ENCODE measurements at places on chromosomes 6 and 20.

DNA sequence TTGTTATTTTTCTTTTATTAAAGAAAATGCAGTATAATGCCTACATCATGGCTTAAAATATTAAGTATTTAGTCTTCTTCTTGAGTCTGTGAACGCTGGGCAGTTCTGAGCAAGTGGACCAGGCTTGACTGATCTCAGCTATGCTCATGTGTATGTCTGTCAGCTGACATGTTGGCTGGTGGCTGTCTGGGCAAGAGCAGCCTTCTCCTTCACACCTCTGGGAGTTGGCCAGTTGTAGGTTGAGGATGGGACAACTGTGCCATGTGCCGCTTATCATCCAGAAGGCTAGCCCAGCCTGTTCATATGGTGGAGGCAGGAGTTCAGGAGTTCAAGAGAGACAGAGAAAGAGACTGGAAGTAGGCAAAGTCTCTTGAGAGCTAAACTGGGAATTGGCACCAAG is 175.9 kb downstream of the PLCB4 start:
- no peak for DNase-seq

- no peak for DNase-seq
Measured at GRCh38 chr20:49112596-49113274, 66.6 kb downstream of the CSE1L start.

- no peak for DNase-seq
Measured at GRCh38 chr6:89530982-89531381, 98.0 kb downstream of the ANKRD6 start.

- DNase-seq: no peak
Measured at GRCh38 chr6:56837322-56837894, 117.5 kb upstream of the BEND6 start.

DNA sequence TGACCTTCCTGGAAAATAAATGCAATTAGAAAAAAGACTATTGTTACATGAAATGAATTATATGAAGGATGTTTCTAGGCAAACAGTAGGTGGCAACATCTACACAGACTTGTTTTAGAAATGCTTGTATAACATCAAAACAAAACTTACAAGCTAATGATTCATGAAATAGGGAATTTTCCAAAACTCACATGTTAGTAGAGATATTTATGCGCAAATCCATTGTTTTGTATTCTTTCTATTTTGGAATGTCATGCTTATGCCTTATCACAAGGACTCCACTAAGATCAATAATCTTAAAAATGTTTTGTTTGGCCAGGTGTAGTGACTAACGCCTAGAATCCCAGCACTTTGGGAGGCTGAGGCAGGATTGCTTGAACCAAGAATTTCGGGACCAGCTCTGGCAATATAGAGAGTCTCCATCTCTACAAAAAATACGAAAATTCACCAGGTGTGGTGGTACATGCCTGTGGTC is 32.3 kb upstream of the LGSN start:
- DNase-seq: no peak

DNA sequence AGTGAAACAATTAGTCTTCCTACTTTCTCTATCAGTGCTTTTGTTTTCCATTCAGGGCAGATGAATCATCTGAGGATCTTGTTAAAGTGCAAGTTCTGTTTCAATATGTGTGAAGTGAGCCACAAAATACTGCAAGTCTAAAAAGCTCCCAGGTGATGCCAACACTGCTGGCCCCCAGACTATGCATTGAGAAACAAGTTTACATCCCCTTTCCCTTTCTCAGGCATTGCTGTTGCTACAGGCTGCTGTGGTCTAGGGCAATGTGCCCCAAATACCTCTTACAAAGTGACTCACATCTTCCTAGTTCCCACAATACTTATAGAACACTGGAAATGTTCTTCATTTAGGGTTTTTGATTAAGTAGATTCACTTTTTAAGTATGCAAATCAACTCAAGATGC is 31.8 kb downstream of the ABRACL start:
- DNase-seq: no peak

GRCh38 chr6:36422714-36423100 is 19.9 kb downstream of the PXT1 start:
- DNase-seq: no peak

DNA sequence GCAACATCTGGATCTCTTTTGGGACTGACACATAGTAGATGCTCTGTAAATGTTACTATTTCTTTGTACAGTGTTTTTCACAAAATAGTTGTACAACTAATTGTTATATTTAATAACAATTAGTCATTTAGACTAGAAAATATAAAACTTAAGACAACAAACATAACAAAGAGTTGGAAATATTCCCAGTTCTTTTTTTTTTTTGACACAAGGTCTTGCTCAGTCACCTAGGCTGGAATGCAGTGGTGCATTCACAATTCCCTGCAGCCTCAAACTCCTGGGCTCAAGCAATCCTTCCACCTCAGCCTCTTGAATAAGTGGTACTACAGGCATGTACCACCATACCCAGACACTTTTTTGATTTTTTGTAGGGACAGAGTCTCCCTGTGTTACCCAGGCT is 105.8 kb downstream of the UTRN start:
- DNase-seq: no peak

- no peak for DNase-seq
Measured at GRCh38 chr6:22601984-22602383, 32.6 kb downstream of the HDGFL1 start.

GRCh38 chr6:36019167-36019566 is 5.3 kb downstream of the SLC26A8 start:
- DNase-seq: no peak

DNA sequence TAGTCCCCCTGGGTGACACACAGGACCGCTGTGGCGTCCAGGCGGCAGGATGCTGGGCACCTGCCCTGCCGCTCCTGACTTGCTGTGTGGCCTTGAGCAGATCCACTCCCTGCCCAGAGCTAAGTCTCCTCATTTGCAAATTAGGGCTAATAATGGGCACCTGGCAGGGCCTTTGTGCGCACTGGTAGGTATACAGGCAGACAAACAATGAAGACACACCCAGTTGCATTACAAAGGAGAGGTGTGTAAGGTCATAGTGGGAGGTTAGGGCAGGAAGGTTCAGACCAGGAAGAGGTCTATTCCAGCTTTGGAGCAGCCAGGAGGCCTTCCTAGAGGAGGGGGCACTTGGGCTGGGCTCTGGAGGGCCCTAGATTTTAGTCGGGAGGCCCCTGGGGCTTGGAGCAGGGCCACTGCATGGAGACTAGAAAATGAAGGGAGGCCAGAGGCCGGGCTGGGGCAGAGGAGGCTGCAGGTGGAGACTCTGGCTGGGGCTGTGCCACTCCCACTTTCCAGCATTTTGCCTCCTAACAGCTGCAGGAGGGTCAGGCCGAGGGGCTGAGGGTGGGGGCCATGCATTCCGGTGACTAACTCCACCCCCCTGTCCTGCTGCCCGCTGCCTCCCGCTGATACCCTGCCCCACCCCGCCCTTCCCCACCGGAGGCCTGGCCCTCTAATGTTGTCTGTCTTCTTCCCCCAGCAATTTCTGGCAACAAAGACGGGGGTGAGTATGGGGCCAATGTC is 28.5 kb downstream of the MYH7B start:
- no peak for DNase-seq

DNA sequence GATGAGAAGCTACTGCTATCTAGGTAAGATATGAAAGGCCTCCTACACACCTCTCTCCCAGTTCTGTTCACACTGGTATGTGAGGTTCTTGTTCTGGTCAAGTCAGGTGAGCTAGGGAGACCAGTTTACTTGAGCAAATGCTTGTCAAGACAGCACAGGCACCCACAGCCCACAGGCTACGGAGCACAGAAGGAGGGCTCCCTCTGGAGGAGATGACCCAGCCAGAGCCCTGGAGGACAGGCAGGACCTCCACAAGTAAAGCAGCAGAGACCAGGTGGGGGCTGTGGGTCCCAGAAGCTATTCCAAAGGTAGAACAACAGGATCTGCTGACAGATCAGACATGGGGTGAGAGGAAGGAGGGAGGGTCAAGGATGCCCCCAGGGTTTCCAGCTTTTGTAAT is 13.2 kb downstream of the MMP24OS start:
- no peak for DNase-seq

GRCh38 chr6:143097224-143097795 is 36.6 kb downstream of the AIG1 start:
- no peak for DNase-seq

- no peak for DNase-seq
Measured at GRCh38 chr20:848193-848592, 14.7 kb downstream of the FAM110A start.

DNA sequence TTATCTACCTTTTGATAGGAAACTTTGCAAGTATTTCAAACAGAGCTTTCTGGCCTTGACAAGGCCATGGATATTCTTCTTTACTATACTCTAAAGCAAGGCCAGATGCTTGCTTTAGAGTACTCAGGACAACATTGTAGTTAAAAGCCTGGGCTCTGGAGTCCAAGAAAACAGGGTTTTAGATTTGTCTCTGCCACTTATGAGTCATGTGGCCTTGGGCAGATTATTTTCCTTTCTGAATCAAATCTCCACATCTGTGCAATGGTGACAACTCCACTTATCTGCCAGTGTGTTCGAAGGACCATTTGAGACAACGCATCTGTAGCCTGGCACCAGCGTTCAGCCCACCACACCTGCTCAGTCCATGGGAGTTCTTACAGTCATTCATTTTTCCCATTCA is 265.9 kb upstream of the RIN2 start:
- DNase-seq: no peak

DNA sequence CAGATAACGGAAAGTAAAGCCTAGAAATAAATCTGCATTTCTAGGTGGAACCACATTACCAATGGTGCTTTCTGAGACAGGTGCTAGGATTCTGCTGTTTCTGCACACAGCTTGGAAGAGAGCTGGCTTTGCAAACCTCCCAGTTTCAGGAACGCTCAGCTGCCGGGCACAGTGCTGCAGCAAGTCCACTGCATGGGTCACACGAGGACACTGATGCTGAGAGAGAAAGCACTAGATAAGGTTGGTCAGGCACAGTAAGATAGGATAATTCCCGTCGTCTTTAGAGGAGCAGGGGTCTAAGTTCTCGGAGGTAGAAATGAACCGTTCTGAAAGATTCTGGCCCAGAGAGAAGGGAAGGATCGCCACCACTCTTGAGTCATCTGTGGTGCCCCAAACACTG is 11.0 kb downstream of the UNC93A start:
- no peak for DNase-seq

DNA sequence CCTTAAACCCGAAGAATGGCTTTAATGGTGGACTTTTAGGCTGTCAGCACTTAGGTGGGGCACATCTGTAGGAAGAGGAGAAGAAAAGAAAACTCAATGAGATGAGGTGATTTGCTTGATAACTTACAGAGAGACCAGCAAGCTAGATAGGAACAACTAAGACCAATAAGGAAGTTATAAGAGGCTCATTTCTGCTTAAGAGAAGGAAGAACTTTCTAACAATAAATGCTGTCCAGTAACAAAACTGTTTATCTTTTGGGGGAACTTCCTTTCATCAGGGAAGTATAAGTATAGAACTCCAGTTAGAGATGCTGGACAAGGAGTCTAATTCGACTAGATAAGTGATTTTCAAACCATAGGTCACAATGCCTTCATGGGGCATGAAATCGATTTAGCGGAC is 107.2 kb upstream of the SIRPA start:
- DNase-seq: no peak

Data from left renal cortex interstitium (tissue), 4 donors.